ENCODE measurements at places on chromosomes 2 and 18.

GRCh38 chr2:72316774-72317173 is 169.1 kb upstream of the CYP26B1 start:
- no peak for DNase-seq

DNA sequence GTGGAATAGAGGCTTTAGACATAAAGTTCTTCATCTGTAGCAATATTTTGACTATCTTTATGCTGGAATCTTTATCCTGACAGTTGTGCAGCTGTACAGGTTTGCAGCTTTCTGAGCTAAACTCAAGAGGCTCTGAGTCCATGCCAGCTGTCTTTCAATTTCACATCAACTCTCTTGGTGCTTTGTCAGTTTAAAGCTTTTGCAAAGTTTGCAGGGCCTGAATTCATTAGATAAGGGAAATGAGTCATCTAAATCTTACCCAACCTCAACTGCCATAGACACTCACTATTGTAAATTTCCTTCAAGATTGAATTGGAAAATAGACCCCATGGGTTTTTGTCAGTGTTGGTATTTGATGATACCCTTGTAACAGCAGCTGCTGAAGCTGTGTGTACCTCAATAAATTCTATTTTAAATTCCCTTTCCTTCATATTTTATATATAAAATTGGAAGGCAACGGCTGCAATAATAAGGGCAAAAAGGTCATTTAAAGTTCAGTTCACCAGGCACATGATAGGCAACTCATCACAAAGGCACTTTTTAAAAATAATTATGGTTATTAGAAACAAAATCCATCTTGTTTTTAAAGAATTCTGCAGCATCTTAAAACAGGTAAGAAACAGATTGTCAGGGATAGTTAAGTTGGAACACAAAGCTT is 169.9 kb upstream of the SLC39A10 start:
- DNase-seq: no peak

DNA sequence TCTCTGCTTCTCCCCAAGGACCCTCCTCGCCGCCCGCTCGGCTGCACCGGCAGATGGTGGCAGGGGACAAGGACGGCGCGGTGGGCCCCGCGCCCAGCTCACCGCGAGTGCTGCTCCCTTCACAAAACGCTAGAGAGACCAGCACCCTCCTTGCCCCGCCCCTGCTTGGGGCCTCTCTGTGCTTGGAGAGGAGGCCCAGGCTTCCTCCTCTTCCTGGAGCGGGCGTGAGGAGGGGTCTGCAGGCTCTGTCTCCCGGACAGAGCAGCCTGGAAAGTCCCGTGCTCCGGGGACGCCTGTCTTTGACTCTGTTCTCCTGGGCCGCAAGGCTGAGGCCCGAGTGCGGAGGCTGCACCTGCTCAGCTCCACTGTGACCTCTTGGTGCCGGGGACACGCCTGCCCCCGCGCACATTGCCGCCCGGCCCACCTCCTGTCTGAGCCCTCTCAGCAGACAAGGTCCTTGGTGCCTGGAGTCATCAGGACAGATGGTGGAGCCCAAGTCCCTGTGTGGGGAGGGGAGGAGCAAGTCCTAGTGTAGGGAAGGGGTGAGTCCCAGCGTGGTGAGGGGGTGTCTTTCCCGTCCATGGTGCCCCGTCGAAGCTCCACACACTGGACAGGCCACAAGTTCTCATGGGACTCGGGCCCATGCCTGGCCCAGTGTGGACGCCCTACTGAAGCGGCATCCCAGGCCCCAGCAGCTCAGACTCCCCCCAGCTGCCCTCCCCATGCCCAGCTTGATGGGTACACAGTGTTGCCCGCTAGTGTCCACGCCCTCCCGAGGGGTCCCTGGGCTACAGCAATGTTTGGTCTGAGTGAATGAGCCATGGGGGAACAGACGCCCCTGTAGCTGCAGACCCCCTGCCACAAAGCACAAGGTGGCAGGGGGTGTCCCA is 33.8 kb downstream of the RTP5 start:
- DNase-seq: no peak

- DNase-seq: no peak
Observed at GRCh38 chr2:143633419-143633818, 504.2 kb downstream of the ARHGAP15 start.

GRCh38 chr2:25655316-25655715 is 18.1 kb downstream of the DTNB start:
- no peak for DNase-seq

- no peak for DNase-seq
Observed at GRCh38 chr2:222391743-222392285, 32.5 kb upstream of the SGPP2 start.

- no peak for DNase-seq
Observed at GRCh38 chr18:80074697-80075096, 34.4 kb upstream of the ADNP2 start.

DNA sequence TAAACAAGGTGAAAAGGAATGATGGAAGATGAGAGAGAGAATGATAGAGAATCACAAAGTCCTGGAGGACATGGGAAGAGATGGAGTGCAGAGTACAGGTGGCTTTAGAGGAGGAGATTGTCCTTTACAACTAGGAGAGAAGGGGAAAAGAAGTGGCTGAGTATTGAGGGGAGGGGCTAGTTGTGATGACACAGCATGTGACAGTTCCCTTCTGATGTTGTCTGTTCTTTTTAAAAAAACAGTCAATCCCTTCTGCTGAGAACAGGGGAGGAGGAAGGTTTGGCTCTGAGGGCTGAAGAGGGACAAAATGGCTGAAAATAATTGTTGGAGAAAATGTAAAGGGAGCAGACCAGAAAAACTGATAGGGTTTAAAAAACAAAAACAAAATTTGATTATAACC is 44.0 kb downstream of the STEAP3 start:
- no peak for DNase-seq

GRCh38 chr2:62196278-62196901 is 475 bp downstream of the B3GNT2 start:
- no peak for DNase-seq

DNA sequence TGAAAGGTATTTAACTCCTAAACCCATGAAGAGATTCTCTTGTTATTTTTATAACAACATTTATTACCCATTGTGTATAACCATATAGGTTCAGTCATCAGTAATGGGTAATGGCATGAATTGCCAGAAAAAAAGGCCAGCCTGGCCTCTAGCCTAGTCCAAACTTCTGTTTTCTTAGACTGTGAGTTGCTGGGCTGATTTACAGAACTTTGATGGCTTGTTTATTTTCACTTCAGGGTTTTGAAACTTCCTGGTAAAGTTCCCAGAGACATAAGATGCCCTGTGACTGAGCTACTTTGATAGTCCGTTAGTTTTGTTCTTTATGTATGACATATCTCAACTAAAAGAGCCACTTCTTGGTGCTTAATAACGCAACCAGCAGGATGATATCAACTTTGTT is 164.8 kb downstream of the METTL4 start:
- no peak for DNase-seq

DNA sequence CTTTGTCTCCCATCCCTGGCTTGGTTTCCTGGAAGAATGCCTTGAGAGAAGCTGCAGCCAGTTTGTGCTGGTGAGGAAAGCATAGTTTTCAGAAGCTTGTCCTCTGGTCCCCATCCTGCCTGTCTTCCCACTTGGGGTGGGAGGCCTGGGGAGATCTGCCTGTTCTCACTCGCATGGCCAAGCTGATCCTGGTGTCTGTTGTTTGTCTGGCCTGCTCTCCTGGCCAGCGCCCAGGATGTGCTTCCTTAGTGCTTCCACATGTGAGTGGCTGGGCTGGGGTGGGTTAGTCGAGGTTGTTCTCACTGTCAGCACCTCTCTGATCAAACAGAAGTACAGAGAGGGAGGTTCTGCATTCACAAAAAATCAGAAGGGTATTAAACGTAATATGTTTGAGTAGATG is 49.5 kb downstream of the PTPRM start:
- DNase-seq: no peak
